ENCODE measurements at places on chromosomes 12 and 14. TPM values are rescaled to one million over a fixed set of nuclear protein-coding genes. Genes with fewer than 3 reads are reported as not detected.

PIWIL1 gene
- not detected for total RNA-seq

PUS1 gene
- 32.9 TPM for total RNA-seq

ISM2 gene
- total RNA-seq, result not detected

OR4E2 gene
- total RNA-seq, result 0.25 TPM

DPPA3 gene
- total RNA-seq, result not detected

GPX2 gene
- not detected for total RNA-seq

TIMM9 gene
- 37.5 TPM for total RNA-seq

B4GALNT1 gene
- 1.4 TPM for total RNA-seq

RASSF9 gene
- total RNA-seq, result not detected

KRT71 gene
- not detected for total RNA-seq

SYNDIG1L gene
- not detected for total RNA-seq

SLC8B1 gene
- 20.2 TPM for total RNA-seq

RNASE8 gene
- not detected for total RNA-seq

ZNF891 gene
- total RNA-seq, result 1.6 TPM

P2RX7 gene
- 49.1 TPM for total RNA-seq

ADCY4 gene
- total RNA-seq, result 4.5 TPM

PDZRN4 gene
- total RNA-seq, result not detected

PIANP gene
- total RNA-seq, result not detected

COA8 gene
- 31.0 TPM for total RNA-seq

COPZ1 gene
- 126 TPM for total RNA-seq

CFAP73 gene
- total RNA-seq, result 0.23 TPM

NELL2 gene
- 10.5 TPM for total RNA-seq

NFATC4 gene
- total RNA-seq, result not detected

SLC7A7 gene
- total RNA-seq, result 0.38 TPM

FGD6 gene
- total RNA-seq, result 0.45 TPM

A2M gene
- total RNA-seq, result not detected

THAP2 gene
- 7.7 TPM for total RNA-seq
